ENCODE measurements at places on chromosomes 6 and 20.

DNA sequence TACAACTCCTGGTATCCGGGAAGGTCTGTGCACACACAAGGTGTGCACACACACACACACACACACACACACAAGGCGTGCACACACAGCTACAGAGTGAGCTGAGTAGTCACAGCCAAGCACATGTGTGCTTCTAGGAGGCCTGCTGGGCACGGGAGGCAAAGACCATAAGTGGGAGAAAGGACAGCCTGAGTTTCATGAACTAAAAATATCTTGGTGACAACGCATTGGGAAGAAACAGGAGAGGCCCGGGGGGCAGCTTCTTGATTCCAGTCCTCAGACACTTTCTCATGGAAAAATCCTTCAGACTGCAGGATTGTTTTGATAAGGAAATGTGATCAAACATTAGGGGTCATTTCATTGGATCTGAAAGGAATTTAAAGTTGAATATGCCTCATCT, 2.6 kb downstream of the TRAF3IP2 start:
- no peak for DNase-seq

- no peak for DNase-seq
These were observed 14.5 kb downstream of the L3MBTL3 start for GRCh38 chr6:130032758-130033340.

GRCh38 chr6:35449287-35449881, 2.8 kb upstream of the FANCE start:
- peak; percentile 18 for DNase-seq

DNA sequence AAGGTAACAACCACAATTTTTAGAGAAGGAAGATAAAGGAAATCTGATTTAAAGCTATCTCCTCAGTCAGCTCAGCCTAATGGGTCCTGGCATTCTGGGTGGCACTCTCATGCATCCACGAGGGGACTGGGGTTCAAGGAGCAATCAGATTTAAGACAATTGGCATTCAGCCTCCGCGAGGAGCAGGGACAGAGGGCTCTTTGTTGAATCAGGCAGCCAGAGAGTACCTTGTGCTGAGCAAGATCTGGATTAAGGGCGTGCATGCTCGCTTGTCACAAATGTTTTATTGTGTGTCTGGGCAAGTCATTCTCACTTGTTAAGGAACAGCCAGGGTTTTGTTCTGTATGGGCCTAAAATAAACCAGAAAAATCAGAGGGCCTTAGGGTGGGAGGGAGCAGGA, 475.3 kb upstream of the NRSN1 start:
- DNase-seq: no peak

- DNase-seq: no peak
These were observed 25.4 kb downstream of the SLC17A9 start for GRCh38 chr20:62977613-62978560.

DNA sequence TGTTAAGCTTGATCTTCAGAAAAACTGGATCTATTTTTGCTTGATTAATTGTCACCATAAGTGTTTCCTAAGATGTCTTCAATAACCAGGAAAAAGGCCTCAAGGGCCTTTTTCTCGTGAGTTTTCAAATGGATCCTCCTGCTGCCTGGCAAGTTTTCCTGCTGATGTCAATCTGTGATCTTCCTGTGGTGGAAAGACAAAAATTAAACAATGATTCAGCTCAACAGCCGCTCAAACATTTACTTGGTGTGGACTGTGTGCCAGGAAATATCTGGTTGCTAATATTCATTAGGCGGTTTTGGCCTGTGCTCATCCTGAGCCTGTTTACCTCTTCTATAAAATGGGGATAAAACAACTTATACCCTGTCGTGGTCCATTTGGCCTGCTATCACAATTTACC, 35.4 kb upstream of the SSTR4 start:
- DNase-seq: no peak

DNA sequence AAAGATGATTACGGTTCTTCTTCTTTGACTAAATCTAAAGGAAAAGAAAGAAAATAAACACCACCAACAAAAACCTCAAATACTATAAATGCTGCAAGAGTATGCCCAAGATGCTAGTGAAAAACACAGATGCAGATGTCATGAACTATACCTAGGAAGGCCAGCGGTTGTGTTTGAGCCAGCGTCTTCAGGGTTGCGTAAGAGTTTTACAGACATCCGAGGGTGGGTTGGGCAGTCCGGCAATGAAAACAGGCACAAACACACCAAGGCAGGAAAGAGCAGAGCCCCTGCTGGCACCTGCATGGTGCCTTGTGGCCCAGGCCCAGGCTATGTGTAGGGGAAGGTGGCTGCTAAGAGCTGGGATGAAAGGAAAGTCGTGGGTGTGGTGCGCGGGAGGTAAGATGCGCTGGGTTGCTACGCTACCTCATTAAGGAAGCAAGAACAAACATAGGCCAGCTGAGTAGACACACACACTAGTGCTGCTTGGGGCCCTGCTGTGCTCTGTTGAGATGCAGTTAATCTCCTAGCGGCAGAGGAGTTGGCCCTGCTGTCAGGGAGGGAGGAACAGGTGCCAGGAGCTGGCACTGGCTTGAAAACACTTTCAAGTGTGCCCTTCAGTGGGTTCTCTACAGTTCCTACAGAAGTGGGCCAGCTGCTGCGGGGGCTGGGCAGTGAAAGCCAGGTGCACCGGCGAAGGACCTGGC, 170.2 kb upstream of the PLN start:
- peak; percentile 95 for DNase-seq

- no peak for DNase-seq
These were observed 113.8 kb downstream of the SYCP2 start for GRCh38 chr20:59819496-59820203.

GRCh38 chr20:11098888-11099287, 425.1 kb upstream of the JAG1 start:
- DNase-seq: no peak

GRCh38 chr6:83215131-83216047, 22.2 kb downstream of the RWDD2A start:
- DNase-seq: peak; percentile 9

GRCh38 chr6:161750686-161751085, 476.8 kb upstream of the AGPAT4 start:
- no peak for DNase-seq

- no peak for DNase-seq
These were observed 1085.6 kb downstream of the KIF16B start for GRCh38 chr20:15487682-15488081.

- DNase-seq: no peak
These were observed 11.9 kb upstream of the CST8 start for GRCh38 chr20:23479043-23479442.

GRCh38 chr20:59455402-59456341, 148.7 kb upstream of the PHACTR3 start:
- no peak for DNase-seq

- DNase-seq: no peak
These were observed 9.5 kb downstream of the FAM229B start for GRCh38 chr6:112096901-112097300.

- DNase-seq: peak; percentile 65
These were observed 209.8 kb upstream of the KCNQ5 start for GRCh38 chr6:72411872-72412708.

- peak; percentile 26 for DNase-seq
These were observed 41.8 kb downstream of the FARS2 start for GRCh38 chr6:5302995-5303622.

GRCh38 chr20:20808016-20808415, 95.6 kb upstream of the RALGAPA2 start:
- DNase-seq: no peak

GRCh38 chr20:1754749-1755148, 97.2 kb upstream of the SIRPG start:
- DNase-seq: no peak

DNA sequence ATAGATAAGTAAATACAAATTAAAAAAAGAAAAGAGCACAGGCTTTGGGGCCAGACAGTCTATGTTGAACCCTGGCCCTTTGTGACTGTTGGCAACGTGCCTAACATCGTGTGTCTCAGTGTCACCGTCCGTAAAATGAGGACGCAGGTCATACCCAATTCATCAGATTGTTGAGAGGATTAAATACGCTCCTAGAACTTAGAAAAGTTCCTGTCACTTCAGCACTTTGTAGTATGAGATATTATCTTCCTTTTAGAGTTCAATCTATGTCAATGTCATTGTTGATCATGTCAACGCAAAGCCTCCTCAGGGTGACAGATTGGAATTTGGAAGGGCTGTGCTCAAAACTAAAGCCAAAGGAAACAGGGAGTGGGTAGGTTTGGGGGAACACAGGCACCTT, 21.7 kb downstream of the SERPINB1 start:
- DNase-seq: no peak

GRCh38 chr6:75363304-75363703, 78.7 kb upstream of the TMEM30A start:
- no peak for DNase-seq

- DNase-seq: no peak
These were observed 67.1 kb upstream of the MCM9 start for GRCh38 chr6:119002069-119002468.

DNA sequence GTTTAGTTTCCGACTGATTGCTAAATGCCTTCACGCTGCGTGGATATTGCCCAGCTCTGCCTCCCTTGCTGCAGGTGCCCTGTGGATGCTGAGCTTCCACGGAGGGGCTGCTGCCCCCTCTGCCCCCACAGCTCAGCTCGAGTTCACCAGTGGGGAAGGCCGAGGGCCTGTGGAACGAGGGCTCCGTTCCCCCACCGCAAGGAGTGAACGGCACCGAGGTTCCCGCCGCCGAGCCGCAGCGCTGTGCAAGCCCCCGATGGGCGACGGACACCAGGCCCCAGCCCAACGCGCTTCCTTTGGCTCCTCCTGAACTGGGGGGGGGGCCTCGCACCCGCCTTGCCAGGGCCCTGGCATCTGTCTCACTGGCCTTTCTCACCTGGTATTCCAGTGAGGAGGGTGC, 17.7 kb downstream of the DLL1 start:
- DNase-seq: no peak

GRCh38 chr6:55047451-55048044, 126.8 kb upstream of the HCRTR2 start:
- DNase-seq: no peak

DNA sequence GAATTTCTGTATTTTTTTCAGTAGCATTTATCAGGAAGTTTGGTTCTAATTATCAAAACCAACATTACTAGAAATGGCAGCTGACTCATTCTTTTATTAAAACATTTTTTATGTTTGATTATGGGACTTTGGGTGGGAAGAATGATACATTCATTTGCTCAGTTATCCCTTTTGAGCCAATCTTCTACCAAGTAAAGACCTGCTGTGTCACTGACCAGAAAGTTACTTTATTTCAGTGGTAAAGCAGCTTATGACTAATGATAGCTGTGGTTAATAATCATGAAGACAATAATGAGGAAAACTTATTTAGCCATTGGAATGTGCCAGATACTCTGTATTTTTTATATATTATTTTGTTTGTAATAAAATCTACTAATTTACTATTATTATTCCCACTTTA, 142.3 kb downstream of the FARS2 start:
- no peak for DNase-seq

- DNase-seq: no peak
These were observed 630.8 kb downstream of the PHF3 start for GRCh38 chr6:64266351-64266821.

GRCh38 chr20:50126662-50127061, 13.7 kb upstream of the UBE2V1 start:
- no peak for DNase-seq

DNA sequence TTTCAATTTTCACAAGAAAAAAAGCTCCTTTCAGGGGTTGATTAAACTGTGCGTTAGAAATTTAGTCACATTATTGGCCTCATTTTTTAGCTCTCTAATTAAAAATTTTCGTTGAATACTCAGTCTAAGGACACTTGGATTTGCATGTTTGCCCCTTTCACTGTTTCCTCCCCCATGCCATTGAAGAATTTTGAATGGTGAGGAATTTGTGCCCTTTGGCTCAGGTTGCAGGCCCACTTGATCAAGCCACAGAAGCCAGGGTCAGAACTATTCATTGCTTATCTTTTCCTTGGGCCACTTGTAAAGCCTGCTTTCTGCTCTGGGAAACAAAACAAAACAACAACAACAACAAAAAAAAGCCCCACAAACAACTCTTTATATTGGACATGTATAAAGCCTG, 12.2 kb downstream of the LIN28B start:
- no peak for DNase-seq

GRCh38 chr6:143774347-143774746, 68.8 kb upstream of the LTV1 start:
- DNase-seq: no peak

DNA sequence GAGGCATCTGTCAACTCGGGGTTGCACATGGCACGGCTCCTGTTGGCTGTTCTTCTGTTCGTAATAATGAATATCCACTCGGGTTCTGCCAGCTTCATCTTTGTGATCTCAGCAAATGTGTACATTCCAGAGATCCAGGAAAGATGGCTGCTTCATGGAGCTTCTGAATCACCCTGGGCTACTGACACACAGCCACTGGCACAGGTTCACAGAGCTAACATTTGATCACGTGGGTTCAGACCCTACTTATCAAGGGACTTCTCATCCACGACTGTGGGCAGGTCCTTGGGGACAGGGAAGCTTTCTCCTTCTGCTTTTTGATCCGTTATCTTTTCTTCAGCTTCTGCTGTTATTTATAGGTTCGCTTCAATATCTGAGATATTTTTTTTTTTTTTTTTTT, 18.1 kb downstream of the PPP1R3G start:
- no peak for DNase-seq

Data from NCI-H2107 (cell line).